ENCODE measurements at places on chromosomes 2 and 18.

- DNase-seq, result no peak
Measured at GRCh38 chr2:24411488-24412151, 51.3 kb upstream of the ITSN2 start.

DNA sequence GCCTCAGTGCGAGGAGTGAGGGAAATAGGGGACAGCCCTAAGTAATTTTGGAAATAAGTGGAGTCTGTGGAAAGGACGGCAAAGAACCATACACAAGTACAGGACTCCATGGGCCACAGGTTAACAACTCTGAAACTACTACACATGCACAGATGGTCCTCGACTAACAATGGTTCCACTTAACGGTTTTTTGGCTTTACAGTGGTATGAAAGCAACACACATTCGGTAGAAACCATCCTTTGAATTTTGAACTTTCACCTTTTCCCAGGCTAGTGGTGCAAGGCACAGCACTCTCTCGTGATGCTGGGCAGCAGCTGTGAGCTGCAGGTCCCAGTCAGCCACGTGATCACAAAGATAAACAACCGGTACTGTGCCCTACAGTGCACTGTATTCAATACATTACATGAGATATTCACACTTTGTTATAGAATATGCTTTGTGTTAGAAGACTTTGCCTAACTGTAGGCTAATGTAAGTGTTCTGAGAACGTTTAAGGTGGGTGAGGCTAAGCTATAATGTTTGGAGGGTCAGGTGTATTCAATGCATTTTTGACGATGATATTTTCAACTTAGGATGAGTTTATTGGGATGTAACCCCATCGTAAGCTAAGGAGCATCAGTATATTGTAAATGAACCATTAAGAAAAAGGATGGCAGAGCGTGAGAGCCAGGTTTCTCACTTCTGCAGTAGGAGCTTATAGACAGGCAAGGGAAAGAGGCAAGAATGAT lies 44.6 kb downstream of the TBC1D8 start:
- no peak for DNase-seq

- no peak for DNase-seq
Measured at GRCh38 chr18:66979009-66979408, 375.1 kb upstream of the CDH19 start.

GRCh38 chr2:10717628-10718027 lies 3.8 kb upstream of the ATP6V1C2 start:
- DNase-seq, result no peak

GRCh38 chr18:5198311-5198710 lies 1.3 kb upstream of the AKAIN1 start:
- no peak for DNase-seq

GRCh38 chr2:109386004-109386695 lies 227.6 kb downstream of the SEPTIN10 start:
- DNase-seq, result no peak

- DNase-seq, result no peak
Measured at GRCh38 chr2:241893265-241893664, 23.7 kb downstream of the RTP5 start.

GRCh38 chr2:126736133-126736874 lies 80.3 kb downstream of the GYPC start:
- no peak for DNase-seq

- no peak for DNase-seq
Measured at GRCh38 chr2:150698016-150698661, 210.7 kb upstream of the RND3 start.

DNA sequence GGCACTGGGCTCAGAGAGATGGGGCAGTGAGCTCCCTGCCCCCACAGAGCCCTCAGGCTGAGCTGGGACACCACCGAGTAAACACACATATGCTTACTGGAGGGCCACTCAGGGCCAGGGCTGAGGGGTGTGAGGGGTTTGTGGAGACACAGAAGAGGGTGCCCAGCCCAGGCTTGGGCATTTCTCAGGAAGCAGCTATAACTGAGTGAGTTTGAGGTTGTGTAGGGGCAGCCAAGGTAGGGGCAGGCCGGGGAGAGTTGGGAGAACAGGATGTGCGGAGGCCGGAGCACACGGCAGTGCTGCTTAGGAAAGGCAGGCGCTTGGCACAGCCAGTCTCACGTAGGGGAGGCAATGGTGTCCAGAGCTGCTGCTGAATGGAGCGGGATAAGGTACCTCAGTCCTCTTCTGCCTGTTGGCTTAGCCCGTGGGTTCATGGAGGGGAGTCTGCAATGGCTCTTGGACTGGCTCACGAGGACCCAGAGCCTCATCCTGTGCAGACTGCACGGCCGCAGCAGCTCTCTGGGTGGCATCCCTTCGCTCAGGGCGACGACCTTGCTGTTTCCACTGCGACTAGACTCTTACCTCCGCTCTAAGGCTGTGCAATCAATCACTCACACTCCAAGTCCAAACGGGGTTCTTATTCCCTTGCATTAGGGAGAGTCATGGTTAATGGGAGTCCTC lies 466.1 kb upstream of the HS6ST1 start:
- DNase-seq, result no peak

- DNase-seq, result no peak
Measured at GRCh38 chr2:217222309-217222910, 362.5 kb upstream of the TNP1 start.

GRCh38 chr2:82837588-82838304 lies 1621.3 kb downstream of the SUCLG1 start:
- DNase-seq, result no peak

- DNase-seq, result no peak
Measured at GRCh38 chr2:204021290-204022081, 84.9 kb downstream of the ICOS start.

DNA sequence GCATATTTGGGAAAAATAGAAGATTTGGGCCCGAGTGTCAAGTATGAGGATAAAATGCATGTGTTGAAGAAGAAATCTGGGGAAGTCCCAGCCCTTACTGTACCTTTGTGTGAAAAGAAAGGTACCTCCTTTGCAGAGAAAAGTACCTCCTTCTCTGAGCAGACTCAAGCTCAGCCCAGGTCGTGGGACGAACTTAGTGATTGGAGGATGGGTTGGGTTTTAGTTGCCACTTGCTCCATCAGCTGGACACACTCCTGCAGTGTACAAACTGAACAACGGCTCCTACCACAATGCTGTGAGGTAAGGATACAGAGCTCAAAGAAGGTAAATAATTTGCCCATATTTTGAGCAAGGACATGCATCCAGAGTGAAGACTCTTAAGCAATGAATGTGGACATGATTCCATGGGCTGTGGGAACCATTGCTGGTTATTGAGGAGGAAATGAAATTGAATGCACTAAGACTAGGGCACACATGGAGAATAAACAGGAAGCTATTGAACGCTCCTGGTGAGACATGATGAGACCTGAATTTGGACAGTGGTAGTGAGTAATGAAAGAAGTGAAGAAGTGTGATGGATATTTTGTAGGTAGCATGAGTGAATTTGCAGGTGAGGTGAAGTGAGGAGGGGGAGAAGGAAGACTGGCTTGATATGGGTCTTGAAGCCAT lies 49.8 kb upstream of the IL1RL1 start:
- no peak for DNase-seq

- peak; percentile 16 for DNase-seq
Measured at GRCh38 chr2:128315122-128315828, 3.4 kb downstream of the HS6ST1 start.
